ENCODE measurements at places on chromosomes 2 and 18. TPM values are rescaled to one million over a fixed set of nuclear protein-coding genes. Genes with fewer than 3 reads are reported as not detected.

- DNase-seq, result no peak
Measured at GRCh38 chr2:120516679-120517314, 170.9 kb downstream of the INHBB start.

- no peak for DNase-seq
Measured at GRCh38 chr2:14936426-14936825, 303.9 kb downstream of the LRATD1 start.

DNA sequence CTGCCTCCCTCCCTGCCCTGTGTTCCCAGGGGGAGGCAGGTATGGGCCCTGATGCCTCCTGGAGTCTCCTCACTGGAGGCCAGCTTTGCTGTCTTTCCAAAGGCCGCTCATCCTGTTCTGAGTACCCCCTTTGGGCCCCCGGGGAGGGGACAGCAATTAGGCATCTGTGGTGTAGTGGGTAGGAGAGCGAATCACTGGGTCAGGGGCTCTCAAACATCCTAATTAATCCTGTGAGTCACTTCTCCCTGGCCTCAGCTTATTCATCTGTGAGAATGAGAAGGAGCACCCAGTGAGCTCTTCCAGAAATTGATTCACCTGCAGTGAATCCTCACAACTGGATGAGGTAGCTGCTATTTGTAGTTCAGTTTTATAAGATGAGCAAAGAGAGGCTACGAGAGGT, 16.4 kb downstream of the TET3 start:
- no peak for DNase-seq

- DNase-seq, result peak; percentile 37
Measured at GRCh38 chr18:10454681-10455557, 484 bp downstream of the APCDD1 start.

DNA sequence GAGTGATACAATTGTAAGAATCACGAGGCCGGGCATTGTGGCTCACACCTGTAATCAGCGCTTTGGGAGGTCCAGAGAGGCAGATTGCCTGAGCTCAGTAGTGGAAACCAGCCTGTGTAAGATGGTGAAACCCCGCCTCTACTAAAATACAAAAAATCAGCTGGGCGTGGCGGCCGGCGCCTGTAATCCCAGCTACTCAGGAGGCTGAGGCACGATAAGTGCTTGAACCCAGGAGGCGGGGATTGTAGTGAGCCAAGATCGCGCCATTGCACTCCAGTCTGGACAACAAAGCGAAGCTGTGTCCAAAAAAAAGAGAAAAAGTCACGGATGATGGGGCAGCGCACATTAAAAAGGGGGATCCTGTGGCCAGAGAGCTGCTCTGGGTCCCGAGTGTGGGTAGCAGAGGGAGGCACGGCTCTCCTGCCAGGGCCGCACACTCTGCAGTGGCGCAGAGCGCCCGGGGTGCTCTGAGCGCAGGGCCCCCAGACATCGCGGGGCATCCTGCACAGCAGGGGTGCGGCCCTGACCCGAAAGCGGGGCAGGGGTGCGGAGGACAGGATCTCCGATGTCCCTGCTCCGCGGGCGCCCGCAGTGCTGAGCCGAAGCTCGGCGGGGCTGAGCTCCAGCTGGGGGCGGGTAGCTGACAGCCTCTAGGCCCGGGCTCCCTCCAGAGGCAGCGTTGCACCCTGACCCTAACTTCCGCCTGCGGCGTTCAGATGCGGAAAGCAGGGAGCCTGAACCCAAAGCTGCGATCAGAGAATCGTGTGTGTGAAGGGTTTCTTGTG, 30.4 kb upstream of the RAB6D start:
- no peak for DNase-seq

DNA sequence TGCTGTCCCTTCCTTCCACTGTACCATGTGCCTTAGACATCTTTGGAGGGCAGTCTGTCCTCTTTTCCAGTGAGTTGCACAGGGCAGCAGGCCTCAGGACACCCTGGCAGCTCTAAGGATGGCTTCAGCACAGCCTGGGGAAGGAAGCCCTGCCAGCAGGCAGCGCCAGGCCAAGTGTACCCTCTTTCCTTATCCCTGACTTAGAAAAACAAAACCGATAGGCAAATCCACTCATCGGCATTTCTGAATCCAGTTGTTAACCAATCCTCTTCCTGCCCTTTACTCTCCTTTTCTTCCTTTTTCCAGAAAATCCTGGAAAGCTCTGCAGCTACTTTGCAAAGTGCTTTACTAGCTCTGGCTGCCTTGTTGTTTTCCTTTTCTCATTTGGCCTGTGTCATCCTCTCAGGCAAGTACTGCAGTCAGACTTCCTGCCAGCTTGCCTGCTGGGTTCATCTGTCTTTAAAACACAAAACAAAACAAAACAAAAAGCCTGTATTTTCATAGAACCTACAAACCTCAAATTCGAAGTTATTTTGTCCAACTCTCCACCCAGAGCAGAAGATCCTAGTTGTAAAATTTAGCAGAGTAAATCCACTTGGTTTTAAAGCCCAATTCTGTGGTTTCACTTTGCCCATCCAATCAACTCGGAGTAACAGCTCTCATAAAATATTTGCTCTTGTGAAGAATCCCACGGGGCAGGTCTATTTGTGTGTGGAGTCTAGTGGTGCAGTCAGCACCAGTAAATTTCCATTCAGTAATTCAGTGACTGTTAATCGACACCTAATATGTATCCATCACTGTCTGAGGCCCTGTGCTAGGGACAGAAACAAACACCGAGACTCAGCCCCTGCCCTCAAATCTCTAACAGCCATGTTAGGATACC, 45.2 kb downstream of the PCBP1 start:
- peak; percentile 48 for DNase-seq

DNA sequence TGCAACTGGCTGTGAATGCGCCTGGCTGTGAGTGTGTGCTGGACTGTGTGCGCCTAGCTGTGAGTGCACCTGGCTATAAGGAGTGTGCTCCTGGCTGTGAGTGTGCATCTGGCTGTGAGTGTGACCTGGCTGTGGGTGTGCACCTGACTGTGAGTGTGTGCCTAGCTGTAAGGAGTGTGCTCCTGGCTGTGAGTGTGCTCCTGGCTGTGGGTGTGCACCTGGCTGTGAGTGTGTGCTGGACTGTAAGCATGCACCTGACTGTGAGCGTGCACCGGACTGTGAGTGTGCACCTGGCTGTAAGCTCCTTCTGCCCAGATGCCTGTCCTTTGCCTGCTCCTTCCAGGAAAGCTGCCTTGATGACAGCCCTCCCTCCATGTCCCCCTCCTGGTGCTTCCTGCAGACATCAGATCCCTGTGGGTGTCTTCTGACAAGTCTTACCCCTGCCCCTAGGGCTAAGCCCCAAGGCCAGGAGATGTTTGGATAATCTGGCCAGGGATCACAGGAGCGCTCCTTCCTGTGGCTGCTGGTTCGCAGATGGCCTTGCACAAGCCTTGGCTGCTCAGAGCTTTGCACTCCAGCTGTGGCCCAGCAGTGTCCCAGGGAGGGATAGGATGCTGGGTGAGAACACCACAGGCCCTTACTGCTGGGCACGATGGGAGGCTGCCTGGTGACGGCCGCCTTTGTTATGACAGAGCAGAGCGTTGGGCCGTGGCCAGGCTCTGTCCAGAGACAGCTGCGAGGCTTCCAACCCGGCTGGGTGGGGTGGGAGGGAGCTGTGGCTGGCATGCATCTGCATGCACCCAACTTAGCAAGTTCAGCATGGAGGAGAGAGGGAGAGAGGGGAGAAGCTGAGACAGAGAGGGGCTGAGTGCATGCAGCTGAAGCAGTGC, 89.9 kb downstream of the GLI2 start:
- DNase-seq, result no peak

- DNase-seq, result no peak
Measured at GRCh38 chr18:60831971-60832370, 459.4 kb upstream of the MC4R start.

DNA sequence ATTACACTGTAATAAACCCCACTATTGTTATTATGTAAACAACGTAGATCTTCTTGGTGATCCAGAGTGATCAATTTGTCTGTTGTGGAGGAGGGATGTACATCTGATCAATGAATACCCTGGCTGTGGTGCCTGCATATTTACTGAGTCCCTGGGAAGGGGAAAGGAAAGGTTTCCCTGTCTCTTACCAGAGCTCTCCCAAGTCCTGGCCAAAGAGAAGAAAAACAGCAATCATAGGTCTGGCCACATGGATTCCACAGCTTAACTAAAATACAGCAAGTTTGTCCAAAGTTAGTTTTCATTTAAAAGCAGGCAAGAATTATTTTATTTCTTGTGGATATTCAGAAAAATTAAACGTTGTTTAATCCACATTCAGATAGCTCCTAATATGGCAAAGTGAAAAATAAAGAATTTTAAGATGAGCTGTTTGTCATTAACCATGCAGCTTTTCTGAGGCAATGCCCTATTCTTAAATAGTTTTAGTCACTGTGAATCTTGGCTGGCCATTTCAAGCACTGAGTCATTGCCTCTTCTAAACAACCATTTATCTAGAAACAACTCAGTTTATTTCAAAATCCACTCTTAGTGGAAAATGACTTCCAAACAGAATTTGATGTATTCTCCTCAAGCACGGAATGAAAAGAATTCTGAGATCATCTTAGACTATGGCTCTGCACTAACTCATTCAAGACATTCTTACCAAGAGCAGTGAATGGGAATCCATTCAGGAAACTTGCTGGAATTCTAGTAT, 1004.4 kb upstream of the CDH2 start:
- DNase-seq, result peak; percentile 22

- DNase-seq, result no peak
Measured at GRCh38 chr2:128644156-128644555, 325.5 kb upstream of the HS6ST1 start.

GRCh38 chr2:167191588-167191987, 303.3 kb downstream of the XIRP2 start:
- DNase-seq, result no peak

DNA sequence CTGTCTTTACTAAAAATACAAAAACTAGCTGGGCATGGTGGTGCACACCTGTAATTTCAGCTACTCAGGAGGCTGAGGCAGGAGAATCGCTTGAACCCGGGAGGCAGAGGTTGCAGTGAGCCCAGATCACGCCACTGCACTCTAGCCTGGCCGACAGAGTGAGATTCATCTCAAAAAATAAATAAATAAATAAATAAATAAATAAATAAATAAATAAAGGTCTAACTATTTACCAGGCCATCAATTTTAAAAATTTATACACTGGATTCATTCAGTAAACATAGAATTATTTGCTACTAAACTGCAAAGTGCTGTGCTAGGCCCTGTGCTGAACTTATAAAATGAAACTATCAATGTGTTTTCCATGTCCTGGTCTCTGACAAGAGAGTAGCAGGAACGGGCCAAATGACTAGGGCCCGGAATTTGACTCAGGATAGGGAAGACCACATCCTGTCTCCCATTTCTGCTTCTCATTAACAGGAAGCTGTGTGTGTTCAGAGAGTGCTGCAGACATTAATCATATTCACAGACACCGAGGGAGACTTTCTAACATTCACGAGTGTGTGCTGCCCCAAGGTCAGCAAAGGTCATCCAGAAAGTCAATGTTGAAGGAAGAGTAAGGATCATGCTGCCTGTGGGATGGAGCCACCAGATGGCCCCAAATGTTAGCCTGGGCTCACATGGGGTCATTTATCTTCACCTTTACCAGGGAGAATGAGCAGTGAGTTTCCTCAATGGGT, 95.8 kb downstream of the SPP2 start:
- no peak for DNase-seq

LYPD6 gene
- 0.29 TPM for total RNA-seq

DNA sequence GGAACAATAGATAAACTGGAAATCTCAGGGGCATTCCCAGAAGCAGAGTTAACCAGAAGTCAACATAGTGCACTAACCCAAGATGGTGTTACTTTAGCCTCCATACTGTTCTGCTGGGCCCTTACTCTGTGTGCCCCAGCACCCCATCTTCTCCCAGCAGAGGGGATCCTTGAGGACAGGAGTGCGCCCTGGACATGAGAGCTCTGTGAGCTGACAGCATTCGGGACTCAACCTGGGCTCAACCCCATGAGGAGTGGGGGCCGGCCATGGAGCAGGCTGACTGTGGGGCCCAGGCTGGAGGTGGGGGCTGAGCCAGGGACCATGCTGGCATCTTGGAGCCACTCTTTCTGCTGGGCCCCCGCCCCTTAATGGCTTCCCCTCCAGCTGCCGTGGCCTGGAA, 156.3 kb upstream of the HS6ST1 start:
- DNase-seq, result no peak

GRCh38 chr2:65316072-65316471, 88.4 kb downstream of the ACTR2 start:
- DNase-seq, result peak; percentile 73

PROC gene
- total RNA-seq, result 0.21 TPM

DSC3 gene
- total RNA-seq, result 1.3 TPM

ASNSD1 gene
- 48.2 TPM for total RNA-seq

INSIG2 gene
- 3.6 TPM for total RNA-seq

DNA sequence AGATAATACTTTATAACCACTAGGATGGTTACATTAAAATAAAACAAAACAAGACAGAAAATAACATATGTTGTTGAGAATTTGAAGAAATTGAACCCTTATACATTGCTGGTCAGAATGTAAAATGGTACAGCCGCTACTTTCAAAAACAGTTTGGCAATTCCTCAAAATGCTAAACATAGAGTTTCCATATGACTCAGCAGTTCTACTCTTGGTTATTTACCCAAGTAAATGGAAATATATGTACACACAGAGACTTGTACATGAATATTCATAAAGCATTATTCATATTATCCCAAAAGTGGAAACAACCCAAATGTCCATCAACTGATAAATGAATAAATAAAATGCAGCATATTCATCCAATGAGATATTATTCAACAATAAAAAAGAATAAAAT, 92.5 kb upstream of the LRATD1 start:
- no peak for DNase-seq

CEBPZ gene
- 40.7 TPM for total RNA-seq

CDH20 gene
- total RNA-seq, result not detected

POTEJ gene
- total RNA-seq, result 0.21 TPM

- DNase-seq, result no peak
Measured at GRCh38 chr18:75179819-75180600, 28.9 kb downstream of the PTGR3 start.

DNA sequence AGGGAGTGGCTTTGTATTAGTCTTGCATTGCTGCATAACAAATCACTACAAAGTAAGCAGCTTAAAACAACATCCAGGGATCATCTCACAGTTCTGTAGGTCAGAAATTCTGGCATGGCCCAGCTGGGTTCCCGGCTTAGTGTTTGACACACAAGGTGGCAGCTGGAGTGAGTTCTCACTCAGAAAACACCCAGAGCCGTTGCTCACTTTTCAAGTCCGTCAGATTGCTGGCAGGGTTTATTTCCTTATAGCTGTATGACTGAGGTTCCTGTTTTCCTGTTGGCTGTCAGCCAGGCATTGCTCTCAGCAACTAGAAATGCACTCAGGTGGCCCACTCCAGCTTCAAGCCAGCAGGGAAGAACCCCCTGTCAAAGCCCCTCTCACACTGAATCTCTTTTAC, 324.1 kb downstream of the CCDC178 start:
- no peak for DNase-seq

- DNase-seq, result no peak
Measured at GRCh38 chr2:203683932-203684556, 22.4 kb upstream of the CD28 start.

- DNase-seq, result no peak
Measured at GRCh38 chr18:74248189-74248588, 43.6 kb downstream of the CYB5A start.

DNA sequence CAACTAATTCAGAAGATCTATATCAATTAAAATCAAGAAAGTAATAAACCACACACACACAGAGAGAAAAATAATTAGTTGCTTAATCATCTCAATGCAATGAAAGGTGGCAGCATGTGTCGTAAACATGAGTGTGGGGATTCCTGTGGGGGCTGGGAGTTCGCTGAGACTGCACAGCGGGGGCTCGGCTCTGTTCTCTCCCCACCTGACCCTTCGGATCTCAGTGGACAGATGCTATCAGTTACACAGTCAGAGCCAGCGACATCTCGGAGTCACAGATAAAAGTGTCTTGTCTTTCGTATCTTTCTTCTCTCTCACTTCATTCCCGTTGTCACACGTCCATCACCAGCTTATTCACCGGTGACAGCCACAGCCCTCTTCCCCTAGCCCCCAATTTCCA, 37.1 kb downstream of the COLEC12 start:
- DNase-seq, result no peak
